Kidney (tissue), 22 donors: ENCODE measurements at places on chromosomes 7 and 10. TPM values are rescaled to one million over a fixed set of nuclear protein-coding genes. Genes with fewer than 3 reads are reported as not detected.

The CALY gene
- 0.41 TPM for total RNA-seq

The LRRC27 gene
- total RNA-seq, result 14.6 TPM

The TCAF2 gene
- total RNA-seq, result 4.2 TPM

The OPN4 gene
- total RNA-seq, result not detected

DNA sequence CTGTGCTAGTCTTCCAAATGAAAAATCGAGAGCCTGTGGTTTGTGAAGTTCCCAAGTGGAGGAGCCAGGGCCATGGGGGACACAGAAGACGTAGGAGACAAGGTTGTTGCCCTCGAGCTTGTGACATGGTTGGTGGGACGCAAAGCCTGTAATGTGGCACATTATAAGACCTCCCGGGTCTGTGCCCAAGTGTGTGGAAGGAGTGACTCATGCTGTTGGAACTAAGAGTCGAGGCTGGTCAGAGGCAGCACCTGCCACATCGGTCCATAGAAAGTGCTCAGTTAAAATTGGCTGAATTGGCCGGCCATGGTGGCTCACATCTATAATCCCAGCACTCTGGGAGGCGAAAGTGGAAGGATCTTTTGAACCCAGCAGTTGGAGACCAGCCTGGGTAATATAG is 27.0 kb upstream of the PODXL start:
- no peaks in the 10 kb centered on the region for H3K36me3 ChIP-seq
- DNase-seq, result no peak
- H3K4me1 ChIP-seq, result no peaks in the 10 kb centered on the region
- no peak overlapping the region for H3K27ac ChIP-seq

- peaks cover 2% of the 10 kb centered on the region for H3K4me1 ChIP-seq
- no peaks in the 10 kb centered on the region for H3K27me3 ChIP-seq
- H3K27ac ChIP-seq, result peak overlapping the region; percentile 96
These were observed 2.9 kb upstream of the TRIM8 start for GRCh38 chr10:102641402-102641801.

- no peaks in the 10 kb centered on the region for H3K4me1 ChIP-seq
- no peak overlapping the region for H3K27ac ChIP-seq
- H3K4me3 ChIP-seq, result no peak overlapping the region
- no peaks in the 10 kb centered on the region for H3K36me3 ChIP-seq
These were observed 632.1 kb upstream of the KCND2 start for GRCh38 chr7:119640861-119641260.
